ENCODE measurements at places on chromosomes 3 and 15.

DNA sequence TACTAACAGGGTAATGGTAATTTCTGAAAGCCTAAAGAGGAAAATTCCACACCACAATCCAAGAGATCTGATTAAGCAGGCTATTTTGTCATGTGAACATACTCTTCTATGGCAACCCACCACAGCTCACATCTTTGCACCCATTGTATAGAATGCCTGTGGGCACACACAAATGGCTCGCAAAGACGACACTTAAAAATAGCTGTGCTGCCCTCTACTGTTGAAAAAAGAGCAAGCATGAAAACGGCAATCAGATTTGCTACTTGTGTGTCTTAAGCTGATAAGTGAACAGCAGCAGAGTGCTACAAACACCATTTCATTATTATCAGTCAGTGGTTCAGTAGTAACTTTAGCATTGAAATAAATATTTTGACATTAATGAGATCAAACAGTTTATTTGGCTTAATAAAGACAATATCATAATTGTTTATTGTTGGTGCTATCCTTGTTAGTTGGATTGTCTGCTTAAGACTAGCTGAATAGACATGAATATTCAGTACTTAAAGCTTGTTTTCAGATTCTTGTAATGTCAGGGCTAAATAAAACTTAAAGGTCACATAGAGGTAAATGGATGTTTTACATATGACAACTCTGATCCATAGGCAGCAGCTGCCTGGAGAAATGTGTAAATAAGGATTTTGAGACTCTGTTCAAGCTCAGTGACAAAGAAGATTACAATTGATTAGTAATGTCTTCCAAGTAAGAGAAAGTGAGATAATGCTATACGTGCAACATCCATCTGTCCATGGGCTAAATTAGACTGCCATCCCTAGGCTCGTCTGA lies 199.1 kb downstream of the LRRN1 start:
- peak; percentile 80 for DNase-seq

- DNase-seq, result no peak
Observed at GRCh38 chr15:75348562-75349350, 1.9 kb downstream of the NEIL1 start.

DNA sequence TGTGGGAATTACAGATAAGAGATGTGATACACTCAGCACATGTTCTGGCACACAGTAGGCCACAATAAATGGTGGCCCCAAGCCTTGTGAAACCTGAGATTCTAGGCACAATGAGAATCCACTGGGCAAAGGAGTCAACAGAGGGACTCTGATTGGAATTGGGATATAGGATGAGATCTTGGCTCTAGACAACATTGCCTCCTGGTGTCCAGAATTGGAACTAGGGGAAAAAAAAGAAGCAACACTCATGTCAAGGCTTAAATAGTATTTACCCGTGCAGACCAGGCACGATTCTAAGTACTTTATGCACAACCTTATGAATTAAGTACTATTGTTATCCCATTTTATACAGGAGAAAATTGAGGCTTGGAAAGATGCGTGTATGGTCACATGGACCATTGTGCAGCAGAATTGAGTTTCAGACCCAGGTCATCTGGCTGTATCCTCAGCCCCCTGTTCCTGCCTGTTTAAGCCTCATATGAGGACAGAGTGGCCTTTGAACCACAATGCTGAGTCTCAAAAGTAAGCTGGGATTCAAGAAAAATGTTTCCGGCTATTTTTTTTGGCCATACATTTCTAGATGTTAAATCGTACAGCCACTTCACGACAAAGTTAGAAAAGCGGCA lies 124.8 kb downstream of the SV2B start:
- DNase-seq, result peak; percentile 84

GRCh38 chr15:78340231-78341056 lies at the start of gene CRABP1:
Gene CRABP1 (plus strand): TSS chr15:78340353. CDS start chr15:78340429, 76 bp downstream.
- peak; percentile 49 for DNase-seq

- no peak for DNase-seq
Observed at GRCh38 chr15:55775316-55775715, 32.4 kb upstream of the PRTG start.

- no peak for DNase-seq
Observed at GRCh38 chr3:71184252-71184651, 399.3 kb downstream of the FOXP1 start.

GRCh38 chr15:78140292-78140691 lies 8.9 kb upstream of the IDH3A start:
- no peak for DNase-seq

- DNase-seq, result no peak
Observed at GRCh38 chr3:115072265-115073021, 74.6 kb downstream of the ZBTB20 start.

DNA sequence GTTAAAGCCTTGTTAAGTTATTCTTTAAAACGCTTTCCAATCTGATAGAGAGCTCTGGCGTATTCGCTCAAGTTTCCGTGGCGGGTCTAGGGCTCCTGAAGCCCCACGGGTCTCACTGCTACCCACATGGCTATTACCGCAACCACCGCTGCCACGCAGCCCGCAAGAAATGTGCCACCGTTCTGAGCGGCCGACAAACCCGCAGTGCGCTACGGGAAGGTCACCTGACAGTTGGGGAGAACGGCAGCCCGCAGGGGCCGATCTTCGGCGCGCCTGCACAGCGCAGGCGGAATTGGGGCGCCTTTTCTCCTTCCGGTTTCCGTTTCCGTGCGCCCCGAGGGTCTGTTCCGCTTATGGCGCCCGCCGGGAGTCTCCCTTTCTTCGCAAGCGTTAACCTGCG lies 76.6 kb upstream of the SNRPN start:
- DNase-seq, result peak; percentile 15

DNA sequence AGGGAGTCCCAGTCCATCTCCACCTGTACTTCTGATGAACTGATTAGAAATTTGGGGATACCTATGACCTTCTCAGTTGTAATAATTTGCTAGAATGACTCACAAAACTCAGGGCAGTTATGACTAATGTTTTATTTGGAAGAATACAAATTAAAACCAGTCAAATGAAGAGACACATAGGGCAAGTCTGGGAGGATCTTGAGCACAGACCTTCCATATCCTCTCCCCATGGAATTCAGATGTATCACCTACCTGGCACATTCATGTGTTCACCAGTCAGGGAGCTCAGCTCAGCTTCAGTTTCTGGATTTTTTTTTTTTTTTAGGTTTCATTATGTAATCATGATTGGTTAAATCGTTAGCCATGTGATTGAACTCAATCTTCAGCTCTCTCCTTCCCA lies 247.7 kb downstream of the VGLL3 start:
- DNase-seq, result no peak

GRCh38 chr15:57256939-57257338 lies 119.4 kb upstream of the CGNL1 start:
- DNase-seq, result no peak

DNA sequence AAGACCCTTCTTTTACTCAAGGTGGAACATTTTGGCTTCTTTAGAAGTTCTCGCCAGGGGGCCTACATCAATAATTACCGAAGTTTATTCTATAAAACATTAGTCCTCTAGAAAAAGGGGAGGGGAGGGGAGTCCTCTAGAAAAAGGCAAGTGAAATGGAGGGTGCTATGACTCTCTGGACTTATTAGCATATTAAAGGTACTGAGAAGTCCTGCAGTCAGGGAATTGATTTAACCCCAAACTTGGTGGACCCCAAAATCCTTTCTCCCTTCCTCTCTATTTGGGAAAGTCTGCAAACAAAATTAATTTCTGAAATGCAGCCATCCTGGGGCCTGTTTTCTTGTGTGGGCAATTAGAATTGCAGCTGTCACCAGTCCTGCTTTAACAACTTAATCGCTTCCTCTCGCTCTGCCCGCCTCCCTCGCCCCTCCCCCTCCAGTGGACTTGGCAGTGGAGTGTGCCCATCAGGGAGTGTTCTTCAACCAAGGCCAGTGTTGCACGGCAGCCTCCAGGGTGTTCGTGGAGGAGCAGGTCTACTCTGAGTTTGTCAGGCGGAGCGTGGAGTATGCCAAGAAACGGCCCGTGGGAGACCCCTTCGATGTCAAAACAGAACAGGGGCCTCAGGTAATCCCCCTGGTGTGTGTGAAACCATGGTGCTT lies 18.9 kb upstream of the LRRK1 start:
- DNase-seq, result no peak

DNA sequence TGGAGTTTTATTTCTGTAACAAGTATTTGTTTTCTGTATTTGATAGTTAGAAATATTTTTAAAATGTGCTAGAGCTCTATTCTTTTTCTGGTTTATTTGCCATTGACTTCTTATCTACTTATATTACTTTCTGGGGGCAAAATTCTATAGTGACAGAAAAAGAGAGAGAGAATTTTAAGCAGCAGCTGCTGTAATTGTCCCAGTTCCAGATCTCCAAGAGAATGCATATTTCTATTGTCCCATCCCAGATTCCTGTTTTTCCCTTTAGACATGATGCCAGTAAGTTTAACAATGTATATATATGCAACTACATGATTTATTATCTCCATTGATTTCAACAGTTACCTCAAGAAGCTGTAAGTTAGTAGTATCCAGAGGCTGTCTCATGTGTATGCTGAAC lies 541.7 kb upstream of the ZNF385D start:
- DNase-seq, result no peak

- DNase-seq, result peak; percentile 3
Observed at GRCh38 chr3:25900161-25900560, 110.3 kb downstream of the OXSM start.

- DNase-seq, result no peak
Observed at GRCh38 chr15:60379525-60380274, 18.1 kb downstream of the ANXA2 start.

- DNase-seq, result no peak
Observed at GRCh38 chr3:169841171-169841570, 28.5 kb upstream of the LRRC34 start.

- no peak for DNase-seq
Observed at GRCh38 chr3:188817935-188818269, 353.9 kb upstream of the TPRG1 start.

- no peak for DNase-seq
Observed at GRCh38 chr3:87361956-87362355, 85.6 kb upstream of the POU1F1 start.

DNA sequence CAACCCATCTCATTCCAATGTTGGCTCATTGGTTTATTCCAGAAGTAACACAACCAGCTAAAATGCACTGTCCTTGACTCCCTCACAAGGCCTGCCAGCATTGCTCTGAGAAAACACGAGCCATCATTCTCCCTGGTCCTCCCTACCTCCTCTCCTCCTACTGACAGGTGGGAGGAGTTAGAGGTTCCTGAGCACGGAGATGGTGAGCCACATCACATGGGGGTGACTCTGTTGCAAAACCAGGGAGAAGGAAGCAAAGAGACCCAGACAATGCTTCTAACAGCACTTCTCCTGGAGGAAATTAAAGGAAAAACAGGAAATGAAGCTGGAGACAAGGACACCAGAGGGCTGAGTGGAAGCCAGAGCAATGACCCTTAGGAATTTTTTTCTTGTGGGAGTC lies 667.4 kb downstream of the NTRK3 start:
- no peak for DNase-seq

- peak; percentile 73 for DNase-seq
Observed at GRCh38 chr15:26974120-26974780, 3.3 kb downstream of the GABRG3 start.

DNA sequence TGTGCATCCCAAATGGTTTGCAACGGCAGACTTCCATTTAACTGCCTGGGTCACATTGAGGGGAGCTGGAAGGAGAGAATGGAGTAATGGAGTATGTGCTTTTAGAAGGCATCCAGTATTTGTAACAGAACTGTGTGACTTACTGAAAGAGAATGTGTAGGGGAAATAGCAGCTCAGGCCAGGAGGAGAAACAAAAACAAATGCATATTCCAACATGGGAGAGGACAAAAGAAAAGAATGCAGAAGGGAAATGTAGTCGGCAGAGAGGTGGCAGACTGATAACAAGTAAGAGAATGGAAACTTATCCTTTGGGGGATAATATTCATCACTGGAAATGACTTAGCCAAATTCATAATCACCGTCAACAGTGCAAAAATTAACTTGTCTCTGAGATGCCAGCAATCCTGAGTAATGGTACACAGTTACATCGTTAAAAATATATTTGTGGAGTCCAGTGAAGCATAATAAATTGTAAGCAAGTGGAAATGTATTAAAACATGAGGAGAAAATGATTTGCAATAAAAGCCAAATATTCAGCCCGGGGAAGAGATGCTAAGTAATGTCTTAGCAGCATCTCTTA lies 294.9 kb upstream of the SGO1 start:
- DNase-seq, result no peak

- DNase-seq, result no peak
Observed at GRCh38 chr3:170723241-170723640, 137.4 kb upstream of the SLC7A14 start.

GRCh38 chr3:63976161-63976871 lies 47.0 kb downstream of the PSMD6 start:
- DNase-seq, result no peak

DNA sequence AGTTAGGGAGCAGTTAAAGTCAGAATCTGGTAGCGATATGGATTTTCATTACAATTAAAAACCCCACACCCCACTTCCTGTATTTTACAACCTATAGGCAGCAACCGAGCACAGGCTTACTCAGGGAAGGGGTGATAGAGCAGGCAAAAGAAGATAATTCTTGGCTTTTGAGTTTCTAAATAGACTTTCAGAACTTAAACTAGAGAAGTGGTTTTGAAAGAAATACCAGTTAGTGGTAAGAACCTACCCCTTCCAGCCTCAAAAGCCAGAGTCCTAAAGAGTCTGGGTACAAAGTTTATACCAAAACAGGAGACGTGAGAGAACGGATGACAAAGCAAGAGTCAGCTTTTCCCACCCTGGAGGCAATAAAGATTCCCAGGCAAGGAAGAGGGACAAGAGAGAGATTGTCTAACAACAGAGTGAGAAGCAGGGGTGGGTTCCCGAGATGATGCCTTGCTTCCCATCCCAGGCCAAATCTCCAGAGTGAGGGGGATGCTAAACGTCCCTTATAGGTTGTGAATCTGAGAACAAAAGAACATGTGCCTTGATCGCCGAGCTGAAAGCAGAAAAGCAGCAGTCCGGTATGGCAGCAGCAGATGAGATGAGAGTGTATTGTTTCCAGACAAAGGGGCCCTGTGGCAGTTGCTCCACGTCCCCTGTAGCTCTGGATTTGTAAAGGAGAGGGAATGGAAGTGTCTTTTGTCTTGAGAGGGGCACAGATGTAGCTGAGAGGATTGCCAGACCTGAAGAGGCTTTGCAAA lies 36.8 kb downstream of the KLHL6 start:
- no peak for DNase-seq
